Stimulated activated CD8-positive, alpha-beta memory T cell treated with anti-CD3 and anti-CD28 coated beads, Interleukin-4, amount 100 ng/mL, for 4 hours (primary cell): ENCODE measurements at places on chromosomes 6 and 20.

DNA sequence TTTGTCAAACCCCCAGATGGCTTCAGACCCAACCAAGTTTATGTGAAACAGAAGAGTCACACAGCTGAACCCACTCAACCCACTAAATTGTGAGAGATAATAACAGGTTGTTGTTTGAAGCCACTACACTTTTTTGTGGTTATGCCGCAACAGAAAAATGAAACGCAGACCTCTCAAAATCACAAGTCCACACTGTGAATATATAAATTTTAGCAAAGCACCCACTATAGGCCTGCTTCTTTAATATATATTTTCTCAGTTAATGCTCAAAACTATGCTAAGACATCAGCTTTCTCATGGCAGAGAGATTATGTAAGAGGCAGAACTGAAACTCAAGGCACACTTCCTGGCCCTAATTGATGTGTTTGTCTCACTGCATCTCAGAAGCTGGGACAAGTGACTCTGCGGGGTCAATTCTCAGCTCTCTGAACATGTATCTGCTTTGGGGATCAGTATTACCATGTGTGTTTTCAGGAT, 27.7 kb downstream of the MAP3K5 start:
- no peak for DNase-seq

DNA sequence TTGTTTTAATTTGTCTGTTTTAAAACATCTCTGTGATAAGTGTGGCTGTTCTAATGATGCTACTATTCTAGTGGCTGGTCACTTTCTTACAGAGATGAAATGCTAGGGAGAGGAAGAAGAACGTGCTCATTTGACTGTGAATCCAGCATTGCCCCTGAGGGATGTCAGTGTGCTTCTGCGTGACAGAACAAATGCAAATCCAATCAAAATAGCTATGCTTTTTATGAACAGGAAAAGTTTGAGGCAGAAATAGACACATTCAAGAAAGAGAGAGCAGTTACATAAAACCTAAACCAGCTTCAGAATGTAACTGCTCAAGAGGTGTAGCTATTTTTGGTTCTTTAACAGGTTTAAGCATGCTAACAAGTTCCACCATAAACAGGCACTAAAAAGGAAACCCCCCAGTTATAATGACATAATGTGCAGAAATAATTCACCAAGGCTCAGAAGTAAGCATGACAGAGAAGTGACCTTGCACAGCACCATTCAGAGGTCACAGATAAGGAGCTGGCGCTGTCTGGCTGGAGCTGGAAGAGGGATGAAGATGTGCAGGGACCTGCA, 385.3 kb downstream of the EPM2A start:
- DNase-seq = no peak

- no peak for DNase-seq
Measured at GRCh38 chr20:38195521-38195920, 30.5 kb upstream of the TGM2 start.

DNA sequence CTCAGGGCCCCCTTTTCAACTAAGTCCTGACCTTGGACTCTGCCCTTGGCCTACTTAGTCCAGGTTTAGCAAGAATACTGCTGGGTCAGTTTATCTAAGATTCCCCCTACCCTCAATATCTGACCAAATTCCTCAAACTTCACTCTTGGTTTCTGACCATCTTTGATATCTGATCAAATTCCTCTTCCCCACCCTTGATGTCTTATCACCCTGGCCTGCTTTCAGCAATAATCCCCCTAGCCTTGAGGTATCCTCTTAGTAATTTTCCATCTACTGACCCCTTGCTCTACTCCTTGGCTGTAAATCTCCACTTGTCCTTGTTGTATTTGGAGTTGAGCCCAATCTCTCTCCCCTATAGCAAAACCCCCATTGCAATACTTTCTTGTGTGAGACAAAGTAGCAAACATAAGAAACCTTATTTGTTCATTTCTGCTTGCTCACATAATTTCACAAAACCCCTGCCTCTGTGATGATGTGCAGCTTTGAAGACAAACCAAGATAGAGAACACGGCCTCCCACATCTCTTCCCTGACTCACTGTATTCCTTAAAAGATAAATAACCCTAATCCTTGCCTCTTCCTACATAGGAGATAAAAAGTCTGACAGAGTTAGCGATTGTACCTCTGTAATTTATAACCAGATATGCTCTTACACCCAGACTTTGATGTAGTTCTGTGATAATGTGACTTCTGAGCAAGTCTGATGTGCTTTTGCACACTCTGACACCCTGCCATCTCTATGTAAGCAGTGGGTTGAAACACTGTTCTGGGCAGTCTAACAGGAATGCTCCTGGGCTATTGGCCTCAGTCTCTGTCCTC, 13.8 kb upstream of the IYD start:
- no peak for DNase-seq
